ENCODE measurements at places on chromosomes 1 and 21.

DNA sequence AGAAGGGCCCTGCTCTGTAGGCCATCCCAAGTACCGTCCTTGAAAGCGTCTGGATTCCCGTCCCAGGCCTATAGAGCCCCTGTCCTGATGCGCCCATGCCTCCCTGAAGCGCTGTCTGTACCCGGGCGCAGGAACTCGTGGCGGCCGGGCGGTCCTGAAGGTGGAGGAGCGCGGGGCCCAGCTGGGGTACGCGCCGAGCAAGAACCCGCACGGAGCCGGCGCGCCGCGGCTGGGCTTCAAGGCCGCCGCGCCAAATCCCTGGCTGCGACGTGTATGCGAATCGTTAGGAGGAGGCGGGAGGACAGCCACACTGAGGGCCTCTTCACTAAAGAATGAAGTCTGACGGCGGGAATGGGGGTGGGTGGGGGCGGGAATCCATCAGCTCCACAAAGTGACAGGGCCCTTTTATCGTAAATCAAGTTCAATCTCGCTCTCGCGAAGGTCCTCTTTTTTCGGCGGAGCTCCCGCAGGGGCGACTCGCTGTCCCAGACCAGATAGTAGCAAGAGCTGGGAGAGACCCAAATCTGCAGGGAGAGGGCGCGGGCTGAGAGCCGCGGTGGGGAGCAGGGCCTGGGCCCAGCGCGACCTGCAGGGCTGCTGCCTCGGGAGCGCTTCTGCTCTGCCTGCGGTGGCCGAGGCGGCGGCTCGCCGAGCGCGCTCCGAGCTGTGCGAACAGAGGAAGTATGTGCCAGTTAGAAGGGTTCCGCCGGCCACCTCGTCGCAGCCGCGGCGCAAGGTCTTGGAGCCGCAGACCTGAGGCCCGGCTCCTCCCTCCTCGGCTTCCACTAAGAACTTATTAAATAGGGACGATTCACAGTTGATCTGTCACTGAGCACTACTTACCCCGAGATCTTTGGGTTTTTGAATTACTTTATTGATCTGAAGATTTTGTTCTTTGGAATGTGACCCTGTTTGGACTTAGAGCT is 10.4 kb downstream of the BARHL2 start:
- DNase-seq: no peak

- DNase-seq: no peak
Measured at GRCh38 chr1:194533641-194534040, 1347.2 kb upstream of the B3GALT2 start.

DNA sequence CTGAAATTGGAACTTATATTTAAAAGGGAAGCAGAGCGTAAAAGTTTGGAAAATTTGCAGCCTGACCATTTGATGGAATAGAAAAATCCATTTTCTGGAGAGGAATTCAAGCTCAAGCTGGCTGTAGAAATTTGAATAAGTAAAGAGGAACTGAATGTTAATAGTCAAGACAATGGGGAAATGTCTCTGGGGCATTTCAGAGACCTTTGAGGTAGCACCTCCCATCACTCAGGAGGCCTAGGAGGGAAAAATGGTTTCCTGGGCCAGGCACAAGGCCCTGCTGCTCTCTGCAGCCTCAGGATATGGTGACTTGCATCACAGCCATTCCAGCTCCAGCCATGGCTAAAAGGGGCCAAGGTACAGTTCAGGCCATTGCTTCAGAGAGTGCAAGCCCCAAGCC is 17.6 kb upstream of the TSHB start:
- no peak for DNase-seq

GRCh38 chr1:50378770-50379169 is 44.5 kb downstream of the DMRTA2 start:
- DNase-seq: no peak
